ENCODE measurements at places on chromosomes 16 and 17. TPM values are rescaled to one million over a fixed set of nuclear protein-coding genes. Genes with fewer than 3 reads are reported as not detected.
A peak's percentile ranks its signal among the peaks of the same experiment; 100 is the strongest.

DNA sequence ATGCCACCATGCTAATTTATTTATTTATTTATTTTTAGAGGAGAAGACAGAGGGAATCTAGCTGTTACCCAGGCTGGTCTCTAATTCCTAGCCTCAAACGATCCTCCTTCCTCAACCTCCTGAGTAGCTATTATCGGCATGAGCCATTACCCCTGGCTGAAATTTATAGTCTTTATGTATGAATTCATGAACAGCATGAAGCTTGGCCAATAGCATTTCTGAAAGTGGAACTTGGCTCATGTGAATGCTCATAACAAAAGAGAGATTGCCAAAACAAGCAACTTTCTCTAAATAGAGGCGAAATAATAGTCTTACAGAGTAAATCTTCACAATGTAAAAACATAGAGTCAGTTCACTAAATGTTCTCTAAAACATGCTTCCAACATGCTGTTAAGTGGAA lies 30.1 kb upstream of the SMURF2 start:
- H3K4me3 ChIP-seq, result no peak overlapping the region
- H3K4me1 ChIP-seq, result no peaks in the 10 kb centered on the region
- H3K36me3 ChIP-seq, result no peaks in the 10 kb centered on the region
- no peak for DNase-seq
- H3K27ac ChIP-seq, result no peak overlapping the region

The RHBDL1 gene
- total RNA-seq, result 5.4 TPM

DNA sequence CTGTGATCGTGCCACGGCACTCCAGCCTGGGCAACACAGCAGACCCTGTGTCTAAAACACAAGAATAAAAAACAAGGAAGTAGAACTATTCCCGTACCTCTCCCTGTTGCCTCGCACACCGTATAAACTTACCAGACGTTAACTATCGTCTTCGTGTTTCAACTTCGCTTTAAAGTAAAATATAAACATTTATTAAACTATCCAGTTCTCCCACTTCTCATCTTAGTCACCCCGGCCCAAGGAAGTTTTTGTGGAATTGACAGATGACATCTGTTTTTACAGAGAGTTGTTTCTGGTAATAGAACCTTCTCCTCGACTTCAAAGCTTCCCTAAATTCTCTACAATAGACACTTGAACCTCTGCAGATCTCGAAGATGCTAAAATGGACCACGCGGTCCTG lies 83.1 kb downstream of the NXN start:
- peaks cover 3% of the 10 kb centered on the region for H3K4me1 ChIP-seq
- peak; percentile 65 for DNase-seq
- no peaks in the 10 kb centered on the region for H3K36me3 ChIP-seq
- no peak overlapping the region for H3K4me3 ChIP-seq
- no peak overlapping the region for H3K27ac ChIP-seq

- H3K27ac ChIP-seq, result no peak overlapping the region
- DNase-seq, result no peak
- H3K4me1 ChIP-seq, result no peaks in the 10 kb centered on the region
- no peaks in the 10 kb centered on the region for H3K36me3 ChIP-seq
Measured at GRCh38 chr17:63071797-63072196, 105.8 kb downstream of the TANC2 start.

The VPS4A gene
- 25.3 TPM for total RNA-seq

The CRHR1 gene
- total RNA-seq, result not detected

The SOCS3 gene
- total RNA-seq, result 83.8 TPM

The FZD2 gene
- 8.3 TPM for total RNA-seq

The PEMT gene
- total RNA-seq, result 59.1 TPM

DNA sequence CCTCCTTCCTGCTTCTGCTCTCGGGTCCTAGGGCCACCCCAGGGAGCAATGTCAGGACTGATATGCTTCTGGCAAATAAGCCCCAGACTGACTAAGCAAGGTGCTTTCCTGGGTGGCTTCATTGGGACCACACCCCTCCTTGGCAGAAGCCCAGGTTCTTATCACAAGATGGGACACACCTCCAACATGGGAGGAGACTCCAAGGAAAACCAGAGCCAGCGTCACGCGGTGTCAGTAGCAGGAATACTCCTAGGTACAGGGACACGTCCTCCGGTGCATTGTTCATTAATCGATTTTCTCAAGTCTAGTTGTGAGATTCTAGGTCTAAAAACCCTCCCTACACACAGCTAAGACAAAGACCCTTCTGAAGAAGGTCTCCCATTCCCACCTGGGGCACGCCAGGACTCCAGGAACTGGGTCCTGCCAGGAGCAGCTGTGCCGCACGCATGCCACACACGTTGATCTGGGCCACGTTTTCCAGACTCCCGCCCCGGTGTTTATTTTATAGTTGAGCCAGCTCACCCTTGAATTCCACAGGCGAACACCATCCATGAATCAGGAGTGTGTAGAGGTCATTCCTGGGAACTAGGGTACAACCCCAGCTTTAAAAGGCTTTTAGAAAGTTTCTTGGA lies 30.8 kb downstream of the FA2H start:
- H3K4me3 ChIP-seq, result no peak overlapping the region
- peak overlapping the region; percentile 74 for H3K27ac ChIP-seq
- no peaks in the 10 kb centered on the region for H3K27me3 ChIP-seq
- peak; percentile 56 for DNase-seq

DNA sequence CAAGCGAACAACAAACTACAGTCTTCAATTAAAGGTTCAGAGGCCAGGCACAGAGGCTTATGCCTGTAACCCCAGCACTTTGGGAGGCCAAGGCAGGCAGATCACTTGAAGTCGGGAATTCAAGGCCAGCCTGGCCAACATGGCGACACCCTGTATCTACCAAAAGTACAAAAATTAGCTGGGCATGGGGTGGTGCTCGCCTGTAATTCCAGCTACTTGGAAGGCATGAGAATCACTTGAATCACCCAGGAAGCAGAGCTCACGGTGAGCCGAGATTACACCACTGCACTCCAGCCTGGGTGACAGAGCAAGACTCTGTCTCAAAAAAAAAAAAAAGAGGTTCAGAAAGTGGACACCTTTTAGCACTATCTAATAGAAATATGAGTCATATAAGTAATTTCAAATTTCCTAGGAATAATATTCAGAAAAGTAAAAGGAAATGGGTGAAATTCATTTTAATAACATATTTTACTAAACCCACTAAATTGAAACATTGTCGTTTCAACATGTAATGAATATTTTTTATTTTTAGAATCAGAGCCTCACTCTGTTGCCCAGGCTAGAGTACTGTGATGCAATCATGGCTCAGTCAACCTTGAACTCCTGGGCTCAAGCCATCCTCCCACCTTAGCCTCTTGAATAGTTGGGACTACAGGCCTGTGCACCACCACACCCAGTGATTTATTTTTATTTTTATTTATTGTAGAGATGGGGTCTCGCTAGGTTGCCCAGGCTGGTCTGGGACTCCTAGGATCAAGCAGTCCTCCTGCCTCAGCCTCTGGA lies 15.2 kb upstream of the MARCHF10 start:
- no peak overlapping the region for H3K4me3 ChIP-seq
- no peaks in the 10 kb centered on the region for H3K36me3 ChIP-seq
- peaks cover 11% of the 10 kb centered on the region for H3K4me1 ChIP-seq
- no peak overlapping the region for H3K27ac ChIP-seq
- no peaks in the 10 kb centered on the region for H3K27me3 ChIP-seq

The LGALS3BP gene
- 183 TPM for total RNA-seq

The KRT25 gene
- total RNA-seq, result not detected

The DHX8 gene
- 41.2 TPM for total RNA-seq

DNA sequence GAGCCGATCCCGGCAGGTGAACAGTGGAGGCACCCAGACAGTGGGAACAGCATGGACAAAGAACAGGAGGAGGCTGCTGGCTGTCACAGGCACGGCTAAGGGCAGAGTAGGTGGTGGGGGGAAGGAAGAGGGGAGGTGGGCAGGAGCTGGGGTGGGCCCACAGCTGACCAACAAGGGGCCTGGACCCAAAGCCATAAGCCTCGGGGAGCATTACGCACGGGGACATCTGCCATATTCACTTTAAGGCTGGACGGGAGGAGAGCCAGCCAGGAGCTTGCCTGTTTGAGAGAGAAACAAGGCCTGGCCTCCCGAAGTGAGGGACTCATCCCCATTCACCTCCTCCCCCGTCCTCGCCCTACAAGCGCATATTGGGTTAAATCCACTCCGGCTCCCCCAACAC lies 19.6 kb upstream of the HAP1 start:
- no peak for DNase-seq
- no peaks in the 10 kb centered on the region for H3K27me3 ChIP-seq
- no peak overlapping the region for H3K4me3 ChIP-seq
- H3K4me1 ChIP-seq, result no peaks in the 10 kb centered on the region
- H3K27ac ChIP-seq, result no peak overlapping the region

GRCh38 chr17:75130632-75131277 lies 787 bp downstream of the NT5C start:
- peak overlapping the region; percentile 86 for H3K27ac ChIP-seq
- peak overlapping the region; percentile 75 for H3K4me3 ChIP-seq
- peaks cover 2% of the 10 kb centered on the region for H3K4me1 ChIP-seq
- DNase-seq, result peak; percentile 79

GRCh38 chr16:85311741-85312140 lies 199.5 kb upstream of the CIBAR2 start:
- H3K27ac ChIP-seq, result no peak overlapping the region
- H3K4me1 ChIP-seq, result peaks cover 71% of the 10 kb centered on the region
- DNase-seq, result no peak
- no peaks in the 10 kb centered on the region for H3K36me3 ChIP-seq
- no peak overlapping the region for H3K4me3 ChIP-seq
- no peaks in the 10 kb centered on the region for H3K27me3 ChIP-seq

DNA sequence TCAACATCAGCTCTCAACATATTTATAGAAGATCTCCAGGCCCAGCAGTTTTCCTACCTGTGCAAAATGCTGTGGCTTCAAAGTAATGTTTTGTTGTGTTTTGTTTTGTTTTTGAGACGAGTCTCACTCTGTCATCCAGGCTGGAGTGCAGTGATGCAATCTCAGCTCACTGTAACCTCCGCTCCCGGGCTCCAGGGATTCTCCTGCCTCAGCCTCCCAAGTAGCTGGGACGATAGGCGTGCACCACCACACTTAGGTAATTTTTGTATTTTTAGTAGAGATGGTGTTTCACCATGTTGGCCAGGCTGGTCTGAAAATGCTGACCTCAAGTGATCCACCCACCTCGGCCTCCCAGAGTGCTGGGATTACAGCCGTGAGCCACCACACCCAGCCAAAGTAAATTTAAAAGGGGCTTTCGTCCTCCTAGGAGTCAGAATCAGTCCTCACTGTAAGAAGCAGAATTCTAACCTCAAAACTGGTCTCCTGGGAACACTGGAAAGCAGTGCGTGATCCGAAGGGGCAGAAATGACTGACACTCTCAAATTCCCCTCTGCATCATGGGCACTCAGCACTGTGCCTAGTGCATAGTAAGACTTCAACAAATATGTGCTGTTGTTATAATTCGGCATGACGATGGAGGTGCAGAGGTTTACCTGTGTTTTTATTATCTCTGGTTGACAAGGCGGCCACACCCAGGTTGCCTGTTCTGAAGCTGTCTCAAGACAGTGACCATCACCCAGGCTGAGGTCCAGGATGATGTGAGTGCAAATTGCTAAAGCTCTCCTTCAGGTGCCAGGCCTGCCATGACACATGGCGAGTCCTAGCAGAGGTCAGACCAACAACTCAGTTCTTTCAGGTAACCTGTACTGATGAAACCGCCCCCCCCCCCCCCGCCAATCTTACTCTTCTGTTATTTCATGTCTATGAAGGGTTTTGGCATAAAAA lies 59.8 kb downstream of the ADCY9 start:
- H3K36me3 ChIP-seq, result no peaks in the 10 kb centered on the region
- no peak for DNase-seq
- H3K4me3 ChIP-seq, result no peak overlapping the region
- H3K4me1 ChIP-seq, result peaks cover 22% of the 10 kb centered on the region

DNA sequence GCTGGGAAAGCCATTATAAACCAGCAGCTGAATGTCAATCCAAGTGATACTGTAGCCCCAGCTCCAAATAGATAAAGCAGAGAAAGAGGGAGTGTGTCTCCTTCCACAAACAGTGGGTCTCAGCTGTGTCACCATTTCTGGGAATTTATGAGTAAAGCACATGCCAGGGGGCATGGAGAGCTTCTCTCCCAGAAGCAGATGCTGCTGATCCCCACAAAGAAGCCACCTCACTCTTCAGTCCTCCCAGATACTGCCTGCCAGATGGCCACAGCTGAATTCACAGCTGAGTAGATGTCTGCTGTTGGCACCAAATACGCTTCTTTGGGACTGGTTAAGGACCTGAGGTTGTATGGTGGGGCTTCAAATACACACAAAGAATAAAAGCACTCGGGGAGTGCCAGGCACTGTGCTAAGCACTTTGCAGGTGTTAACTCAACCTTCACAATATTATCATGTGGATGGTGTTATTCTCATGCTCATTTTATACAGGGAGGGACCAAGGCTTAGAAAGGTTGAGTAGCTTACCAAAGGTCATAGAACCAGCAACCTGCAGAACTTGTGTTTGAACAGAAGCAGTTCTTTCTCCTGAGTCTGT lies 298.3 kb downstream of the CDH11 start:
- H3K4me1 ChIP-seq, result no peaks in the 10 kb centered on the region
- no peak overlapping the region for H3K4me3 ChIP-seq
- H3K27ac ChIP-seq, result no peak overlapping the region
- no peaks in the 10 kb centered on the region for H3K36me3 ChIP-seq

- no peaks in the 10 kb centered on the region for H3K27me3 ChIP-seq
- H3K36me3 ChIP-seq, result peaks cover 8% of the 10 kb centered on the region
- no peak overlapping the region for H3K4me3 ChIP-seq
- no peak for DNase-seq
- peaks cover 12% of the 10 kb centered on the region for H3K4me1 ChIP-seq
Measured at GRCh38 chr16:89973654-89974335, 25.2 kb downstream of the DEF8 start.
